ENCODE measurements at places on chromosomes 2 and 18. TPM values are rescaled to one million over a fixed set of nuclear protein-coding genes. Genes with fewer than 3 reads are reported as not detected.
A peak's percentile ranks its signal among the peaks of the same experiment; 100 is the strongest.

DNA sequence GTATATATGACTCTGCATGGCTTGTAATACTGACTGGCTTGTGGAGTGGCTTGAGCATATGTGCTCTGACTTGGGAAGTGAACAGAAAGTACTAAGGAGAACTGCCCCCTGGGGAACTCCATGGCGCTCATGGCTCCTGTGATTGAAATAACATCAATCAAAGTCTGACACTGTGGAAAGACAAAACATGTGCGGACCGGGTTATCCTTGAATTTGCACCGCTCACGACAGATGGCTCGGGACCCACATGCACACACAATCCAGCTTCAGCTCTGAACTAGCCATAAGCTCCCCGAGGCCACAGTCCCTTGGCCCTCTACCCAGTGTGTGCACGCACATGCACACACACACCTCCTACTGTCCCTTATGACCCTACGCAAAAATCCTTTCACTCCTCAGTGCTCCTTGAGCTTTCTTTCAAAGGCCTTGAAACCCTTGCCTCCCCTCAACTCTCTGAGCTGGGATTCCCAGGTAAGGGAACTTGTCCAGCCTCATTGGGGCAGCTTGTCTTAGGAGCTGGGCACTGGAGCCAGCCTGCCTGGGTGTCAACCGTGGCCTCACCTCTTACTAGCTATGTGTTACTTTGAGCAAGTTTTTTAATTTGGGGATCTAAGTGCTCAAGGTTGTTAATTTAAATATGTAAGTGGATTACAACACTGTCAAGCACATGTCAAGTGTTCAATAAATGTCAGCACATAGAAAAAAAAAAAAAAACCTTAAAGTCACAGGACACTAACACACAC, 43.6 kb downstream of the MRPS5 start:
- no peak for DNase-seq
- no peaks in the 10 kb centered on the region for H3K27me3 ChIP-seq
- peak overlapping the region; percentile 89 for H3K4me3 ChIP-seq
- H3K36me3 ChIP-seq, result peaks cover 1% of the 10 kb centered on the region
- H3K4me1 ChIP-seq, result peaks cover 70% of the 10 kb centered on the region

DNA sequence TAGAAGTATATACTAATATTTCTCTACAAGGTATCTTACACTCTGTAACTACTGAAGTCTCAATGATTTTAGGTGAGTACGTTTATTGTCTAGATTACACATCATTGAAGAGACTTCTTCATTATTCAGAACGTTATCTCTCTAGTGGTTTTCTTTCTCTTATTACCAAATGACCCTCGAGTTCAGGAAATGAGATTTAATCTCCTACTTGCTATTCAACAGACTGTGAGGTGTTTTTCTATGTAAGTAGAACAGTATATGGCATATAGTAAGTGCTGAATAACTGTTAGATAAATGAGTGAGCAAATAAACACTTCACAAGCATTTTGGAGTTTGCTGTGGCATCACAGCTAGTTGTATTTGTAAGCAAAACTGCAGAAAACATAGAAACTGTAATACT, 947.2 kb upstream of the SLC39A10 start:
- H3K27ac ChIP-seq, result no peak overlapping the region
- H3K27me3 ChIP-seq, result no peaks in the 10 kb centered on the region
- no peak for DNase-seq
- H3K4me3 ChIP-seq, result no peak overlapping the region
- no peaks in the 10 kb centered on the region for H3K36me3 ChIP-seq
- no peaks in the 10 kb centered on the region for H3K4me1 ChIP-seq

CYS1 gene
- total RNA-seq, result 0.46 TPM

DNA sequence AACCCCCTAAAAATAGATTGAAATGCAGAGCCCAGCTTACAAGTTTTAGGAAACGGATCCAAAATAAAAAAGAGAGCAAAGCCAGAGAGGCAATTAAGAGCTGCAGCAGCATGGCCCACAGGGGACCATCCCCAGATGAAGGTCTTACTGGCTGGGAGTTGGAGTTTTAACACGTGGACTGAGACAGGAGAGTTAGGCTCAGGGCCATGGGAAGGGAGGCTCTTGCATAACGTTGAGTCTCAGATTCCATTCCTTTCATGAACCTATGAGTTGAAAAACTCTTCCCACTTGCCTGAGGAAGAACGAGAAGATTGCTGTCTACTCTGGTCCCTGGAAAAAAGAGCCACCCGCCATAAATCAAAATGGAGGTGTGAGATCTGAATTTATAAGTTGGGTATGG, 101.8 kb upstream of the NDUFV2 start:
- no peak overlapping the region for H3K4me3 ChIP-seq
- peaks cover 45% of the 10 kb centered on the region for H3K27me3 ChIP-seq
- H3K27ac ChIP-seq, result no peak overlapping the region
- peaks cover 3% of the 10 kb centered on the region for H3K36me3 ChIP-seq
- H3K4me1 ChIP-seq, result peaks cover 9% of the 10 kb centered on the region

DNA sequence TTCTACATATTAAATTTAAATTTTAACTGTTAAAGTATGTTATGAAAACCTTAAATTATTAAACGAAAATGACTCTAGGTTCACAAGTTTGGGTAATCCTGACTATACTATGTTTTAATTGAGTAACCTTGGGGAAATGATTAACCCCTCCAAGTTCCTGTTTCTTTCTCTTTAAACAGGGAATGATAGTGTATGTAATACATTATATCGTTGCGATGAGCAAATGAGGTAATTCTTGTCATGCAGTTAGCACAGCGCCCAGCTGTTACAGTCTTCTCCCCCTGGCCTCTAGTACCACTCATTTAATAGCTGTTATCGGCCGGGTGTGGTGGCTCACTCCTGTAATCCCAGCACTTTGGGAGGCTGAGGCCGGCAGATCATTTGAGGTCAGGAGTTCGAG, 80.4 kb downstream of the MTA3 start:
- H3K27me3 ChIP-seq, result no peaks in the 10 kb centered on the region
- no peak for DNase-seq
- no peak overlapping the region for H3K27ac ChIP-seq
- peaks cover 47% of the 10 kb centered on the region for H3K4me1 ChIP-seq

GRCh38 chr2:193566276-193566675, 1371.5 kb upstream of the TMEFF2 start:
- DNase-seq, result no peak
- no peaks in the 10 kb centered on the region for H3K4me1 ChIP-seq
- no peaks in the 10 kb centered on the region for H3K36me3 ChIP-seq
- H3K27me3 ChIP-seq, result no peaks in the 10 kb centered on the region
- H3K4me3 ChIP-seq, result no peak overlapping the region

GRCh38 chr2:239751679-239752355, 273.3 kb downstream of the NDUFA10 start:
- peak; percentile 43 for DNase-seq
- H3K27me3 ChIP-seq, result no peaks in the 10 kb centered on the region
- no peak overlapping the region for H3K4me3 ChIP-seq
- H3K36me3 ChIP-seq, result no peaks in the 10 kb centered on the region
- no peak overlapping the region for H3K27ac ChIP-seq

LRP1B gene
- not detected for total RNA-seq

- H3K27ac ChIP-seq, result peak overlapping the region; percentile 72
- peaks cover 6% of the 10 kb centered on the region for H3K36me3 ChIP-seq
- peak overlapping the region; percentile 56 for H3K4me3 ChIP-seq
- DNase-seq, result no peak
- no peaks in the 10 kb centered on the region for H3K27me3 ChIP-seq
These were observed 21.7 kb downstream of the LCT start for GRCh38 chr2:135815269-135815668.

DNA sequence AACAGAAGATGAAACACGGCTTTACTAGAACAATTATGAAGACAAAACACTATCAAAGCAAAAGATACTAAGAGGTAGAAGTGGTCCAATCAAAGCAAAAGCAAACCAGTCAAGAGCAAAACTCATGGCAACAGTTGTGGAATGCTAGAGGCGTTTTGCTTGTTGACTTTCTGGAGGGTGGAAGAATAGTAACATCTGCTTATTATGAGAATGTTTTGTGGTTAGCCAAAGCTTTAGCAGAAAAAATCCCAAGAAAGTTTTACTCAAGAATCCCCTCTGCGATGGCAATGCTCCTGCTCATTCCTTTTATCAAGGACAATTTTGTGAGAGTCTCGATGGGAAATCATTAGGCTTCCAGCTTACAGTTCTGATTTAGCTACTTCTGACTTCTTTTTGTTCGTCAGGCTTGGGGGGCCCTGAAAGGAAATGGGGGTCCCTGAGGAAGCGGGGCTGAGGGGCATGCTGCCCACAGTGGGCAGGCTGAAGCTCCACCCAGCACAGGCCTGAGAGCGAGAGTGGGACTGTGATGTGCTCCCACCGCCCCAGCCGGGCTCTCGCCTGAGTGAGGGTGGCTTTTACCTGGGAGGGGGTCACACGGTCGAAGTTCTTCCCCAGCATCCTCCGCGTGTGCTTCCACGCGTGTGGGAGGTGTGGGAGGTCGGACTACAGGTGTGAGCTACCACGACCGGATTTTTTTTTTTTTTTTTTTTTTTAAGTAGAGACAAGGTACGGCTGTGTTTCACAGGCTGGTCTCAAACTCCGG, 49.0 kb upstream of the MC4R start:
- H3K27ac ChIP-seq, result no peak overlapping the region
- H3K27me3 ChIP-seq, result no peaks in the 10 kb centered on the region
- no peaks in the 10 kb centered on the region for H3K36me3 ChIP-seq
- H3K4me3 ChIP-seq, result no peak overlapping the region

GRCh38 chr2:96551605-96552314, 15.2 kb downstream of the ARID5A start:
- H3K4me3 ChIP-seq, result peak overlapping the region; percentile 1
- peak overlapping the region; percentile 17 for H3K27ac ChIP-seq
- peaks cover 19% of the 10 kb centered on the region for H3K36me3 ChIP-seq

ARHGAP28 gene
- total RNA-seq, result not detected

CRYGC gene
- total RNA-seq, result not detected

DNA sequence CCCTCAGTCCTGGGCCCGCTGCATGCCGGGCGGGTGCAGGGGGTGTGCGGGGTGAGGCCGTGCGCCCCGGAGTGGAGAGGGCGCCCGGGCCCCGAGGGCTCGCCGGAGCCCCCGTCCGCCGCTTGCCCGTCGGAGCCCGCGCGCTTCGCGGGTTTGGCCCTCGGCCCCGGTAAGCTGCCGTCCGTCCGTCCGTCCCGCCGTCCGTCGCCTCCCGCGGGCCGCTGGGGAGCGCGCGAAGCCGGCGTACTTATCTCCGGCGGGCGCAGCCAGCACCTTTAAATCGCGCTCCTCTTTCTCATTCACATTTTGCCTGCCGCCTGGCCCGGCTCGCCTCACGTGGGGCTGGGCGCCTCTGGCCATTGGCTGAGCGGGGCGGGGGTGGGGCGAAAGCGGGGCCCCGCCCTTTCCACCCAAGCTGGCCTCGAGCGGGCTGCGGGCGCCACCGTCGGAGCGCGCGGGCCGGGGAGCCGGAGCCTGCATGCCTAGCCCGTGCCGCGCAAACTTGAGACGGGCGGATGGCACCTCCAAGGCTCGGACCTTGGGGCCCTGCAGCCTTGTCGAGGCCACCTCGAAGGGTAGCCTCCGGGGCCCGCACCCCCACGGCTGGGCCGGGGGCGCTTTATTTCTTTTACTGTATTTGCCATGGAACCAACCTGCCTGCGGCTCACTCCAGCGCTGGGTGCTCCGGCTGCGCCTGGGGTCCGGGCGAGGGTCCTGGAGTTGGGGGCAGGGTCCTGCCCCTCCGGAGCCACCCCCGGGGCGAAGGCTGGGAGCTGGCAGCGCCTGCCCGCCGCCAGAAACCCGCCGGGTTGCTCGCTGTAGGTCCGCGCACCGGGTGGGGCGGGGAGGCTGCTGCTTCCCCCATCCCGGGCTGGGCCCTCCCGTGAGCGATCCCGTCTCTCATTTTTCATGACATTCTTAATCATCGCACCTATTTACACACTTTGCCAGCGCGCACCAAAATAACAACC, at the start of gene GBX2:
GBX2 (minus strand) TSS at position 277 of the 971 bp plus-strand sequence. CDS start 415 bp downstream, outside the sequence.
- peaks cover 2% of the 10 kb centered on the region for H3K36me3 ChIP-seq
- peak within 1 kb of the TSS; percentile 2 for H3K4me3 ChIP-seq
- H3K27ac ChIP-seq, result no peak within 1 kb of the TSS
- DNase-seq, result no peak
- H3K4me1 ChIP-seq, result peaks cover 10% of the 10 kb centered on the region

GRCh38 chr18:35730691-35731370, 149.3 kb downstream of the GALNT1 start:
- H3K36me3 ChIP-seq, result peaks cover 4% of the 10 kb centered on the region
- H3K27ac ChIP-seq, result no peak overlapping the region
- DNase-seq, result no peak
- peaks cover 15% of the 10 kb centered on the region for H3K27me3 ChIP-seq

DNA sequence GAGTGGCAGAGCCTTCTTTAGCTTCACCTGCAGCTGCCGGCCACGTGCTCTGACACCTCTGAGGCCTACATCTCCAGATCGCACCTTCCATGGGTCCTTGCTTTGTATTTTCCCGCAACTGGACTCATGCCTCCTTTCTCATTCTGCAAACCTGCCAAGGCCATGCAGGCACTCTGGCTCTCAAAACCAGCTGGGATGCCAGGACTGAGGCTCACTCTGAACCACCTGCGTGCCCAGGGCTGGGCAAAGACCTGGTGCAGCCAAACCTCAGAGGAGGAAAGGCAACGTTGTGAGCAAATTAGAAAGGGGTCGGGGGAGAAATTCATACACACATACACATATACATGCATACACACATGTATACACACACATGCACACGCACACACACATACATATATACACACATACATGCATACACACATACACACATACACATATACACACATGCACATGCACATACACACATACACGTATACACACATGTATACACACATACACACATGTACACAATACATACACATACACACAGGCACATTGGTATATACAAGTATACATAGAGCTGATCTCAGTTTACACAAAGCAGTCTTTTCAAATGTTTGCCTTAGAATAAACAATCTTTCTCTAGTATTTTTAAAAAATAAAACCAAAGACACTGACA, 125.2 kb downstream of the RTP5 start:
- no peaks in the 10 kb centered on the region for H3K36me3 ChIP-seq
- no peak overlapping the region for H3K4me3 ChIP-seq
- no peak for DNase-seq
- H3K4me1 ChIP-seq, result no peaks in the 10 kb centered on the region

GRCh38 chr18:77811503-77811902, 561.9 kb downstream of the GALR1 start:
- no peaks in the 10 kb centered on the region for H3K27me3 ChIP-seq
- DNase-seq, result no peak
- no peak overlapping the region for H3K4me3 ChIP-seq
- H3K4me1 ChIP-seq, result no peaks in the 10 kb centered on the region
- no peak overlapping the region for H3K27ac ChIP-seq

GRCh38 chr2:170576296-170576695, 138.8 kb upstream of the SP5 start:
- H3K36me3 ChIP-seq, result no peaks in the 10 kb centered on the region
- H3K27ac ChIP-seq, result no peak overlapping the region
- no peak overlapping the region for H3K4me3 ChIP-seq
- no peaks in the 10 kb centered on the region for H3K4me1 ChIP-seq
- peaks cover 5% of the 10 kb centered on the region for H3K27me3 ChIP-seq
- no peak for DNase-seq

SIX3 gene
- total RNA-seq, result not detected

DNA sequence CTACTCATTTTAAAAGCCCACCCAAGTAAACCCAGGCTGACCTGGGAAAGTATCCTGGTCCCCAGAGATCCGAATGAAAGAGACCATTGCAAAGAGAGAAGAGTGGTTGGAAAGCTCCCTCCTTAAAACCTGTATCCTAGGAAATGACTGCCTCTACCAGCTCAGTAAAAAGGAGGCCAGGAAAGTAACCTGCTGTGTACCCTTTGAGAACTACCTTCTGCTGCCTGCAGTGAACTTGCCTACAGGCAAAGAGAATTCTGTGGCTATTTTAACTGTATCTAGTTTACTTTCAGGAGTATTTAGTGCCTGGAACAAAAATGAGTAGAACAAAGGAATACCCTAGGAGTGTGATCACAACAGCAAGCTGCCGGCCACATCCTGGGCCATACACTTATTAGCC, 641.7 kb upstream of the NRXN1 start:
- H3K36me3 ChIP-seq, result no peaks in the 10 kb centered on the region
- no peak for DNase-seq
- H3K27me3 ChIP-seq, result no peaks in the 10 kb centered on the region
- no peak overlapping the region for H3K27ac ChIP-seq

All from activated T-cell treated with anti-CD3 and anti-CD28 coated beads, Interleukin-2, amount 50 U/mL, for 72 hours (primary cell).